ENCODE measurements at places on chromosomes 3 and 15.

DNA sequence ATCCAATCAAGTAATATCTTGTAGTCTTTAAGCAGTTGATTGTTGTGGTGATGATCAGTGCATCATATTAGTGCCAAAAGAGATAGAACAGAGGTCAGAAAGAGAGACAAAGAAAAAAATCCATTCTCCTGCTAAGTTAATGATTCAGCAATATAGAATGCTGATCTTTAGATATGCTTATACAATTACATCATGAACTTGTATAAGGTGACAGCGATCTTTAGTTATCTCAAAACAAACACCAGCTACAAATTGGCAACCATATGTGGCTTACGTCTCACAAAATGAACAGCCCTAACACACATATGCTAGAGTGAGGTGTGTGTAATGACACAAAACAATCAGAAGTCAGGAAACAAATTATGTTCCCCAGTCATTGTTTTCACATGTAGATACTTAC lies 12.5 kb downstream of the LSAMP start:
- DNase-seq = no peak

GRCh38 chr3:37963016-37963415 lies 27.6 kb upstream of the VILL start:
- DNase-seq = no peak

DNA sequence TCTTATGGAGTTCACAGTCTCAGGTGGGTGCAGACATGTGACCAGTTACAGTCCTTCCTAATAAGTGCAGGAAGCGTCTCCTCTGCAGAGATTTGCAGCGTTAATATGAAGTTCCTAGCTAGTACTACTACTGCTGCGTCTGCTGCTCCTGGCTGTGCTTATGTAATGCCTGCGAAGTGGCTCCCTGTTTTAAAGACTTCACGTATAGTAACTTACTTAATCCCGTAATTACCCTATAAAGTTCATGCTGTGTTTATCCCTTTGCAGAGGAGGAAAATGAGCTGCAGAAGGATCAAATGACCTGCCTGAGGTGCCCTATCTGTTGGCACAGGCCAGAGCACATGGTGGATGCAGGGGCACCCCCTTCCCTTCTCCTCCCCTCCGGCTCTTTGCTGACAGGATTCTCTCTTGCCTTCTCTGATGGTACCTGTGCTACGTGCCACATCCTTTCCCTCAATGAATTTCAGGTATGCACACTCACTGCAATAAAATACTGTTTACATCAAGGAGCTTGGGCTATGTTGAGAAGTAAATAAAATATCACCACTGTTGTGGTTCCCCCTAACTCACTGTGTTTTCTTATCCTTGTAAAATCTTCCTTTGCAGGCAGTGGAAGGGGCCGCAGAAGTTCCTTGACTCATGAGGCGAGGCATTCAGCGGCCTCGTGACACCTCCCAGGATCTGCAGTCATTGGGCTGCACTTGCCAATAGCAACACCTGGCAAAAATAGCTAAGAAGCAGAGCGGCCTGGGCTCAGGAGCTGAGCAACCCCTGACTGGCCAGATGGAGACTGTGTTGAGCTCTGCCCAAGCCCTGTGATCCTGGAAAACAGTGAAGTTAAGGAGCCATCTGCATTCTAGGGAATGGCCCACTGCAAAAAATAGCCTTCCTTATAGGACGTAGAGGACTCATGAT lies 188.9 kb upstream of the ATP10A start:
- no peak for DNase-seq

DNA sequence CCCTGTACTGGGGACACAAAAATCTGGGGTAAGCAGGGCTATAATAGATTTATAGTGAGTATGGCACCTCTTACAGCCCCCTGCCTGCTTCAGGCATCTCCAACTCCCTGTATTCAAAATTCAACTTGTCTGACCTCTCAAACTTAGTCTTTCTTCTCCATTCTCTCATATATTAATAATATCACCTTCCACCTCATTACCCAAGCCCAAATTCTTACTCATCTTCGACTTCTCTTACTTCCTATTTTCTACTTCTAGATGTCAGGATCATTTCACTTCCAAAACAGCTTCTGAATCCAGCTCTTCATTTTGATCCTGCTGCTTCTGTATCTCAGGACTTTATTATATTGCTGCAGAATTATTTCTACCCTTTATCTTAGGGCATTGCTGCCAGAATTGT lies 290.7 kb downstream of the CHST2 start:
- no peak for DNase-seq

GRCh38 chr15:101501703-101502373 lies 12.3 kb upstream of the PCSK6 start:
- peak; percentile 53 for DNase-seq

DNA sequence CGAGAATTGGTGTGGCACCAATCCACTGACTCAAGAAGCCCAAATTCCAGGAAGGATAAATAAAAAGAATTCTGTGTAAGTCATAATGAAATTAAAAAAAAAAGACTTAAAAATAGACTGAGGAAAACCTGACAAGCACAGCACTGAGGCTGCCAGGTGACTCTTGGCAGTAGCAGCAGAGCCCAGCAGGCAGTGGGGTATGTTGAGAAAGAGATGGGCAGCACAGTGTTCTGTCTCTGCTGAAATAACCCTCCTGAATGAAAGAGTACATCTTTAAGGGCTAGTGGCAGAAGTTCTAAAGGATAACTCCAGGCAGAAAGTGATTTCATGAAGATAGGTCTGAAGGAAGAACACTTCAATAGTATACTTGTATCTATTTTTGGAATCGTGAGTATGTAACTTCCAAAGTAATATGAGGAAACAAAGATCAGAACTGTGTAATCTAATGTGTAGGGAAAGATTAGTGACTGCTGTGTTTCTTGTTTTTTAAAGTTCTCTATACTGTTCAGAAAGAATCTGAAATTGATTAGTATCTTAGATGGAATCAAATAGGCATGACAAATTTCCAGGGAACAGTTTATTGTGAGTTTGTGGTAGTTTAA lies 75.9 kb downstream of the RAB7A start:
- no peak for DNase-seq

GRCh38 chr15:101113114-101114005 lies 138.5 kb downstream of the CHSY1 start:
- DNase-seq = no peak

GRCh38 chr3:71653414-71653807 lies 69.9 kb upstream of the FOXP1 start:
- no peak for DNase-seq
